ENCODE measurements at places on chromosomes 12 and 14.

DNA sequence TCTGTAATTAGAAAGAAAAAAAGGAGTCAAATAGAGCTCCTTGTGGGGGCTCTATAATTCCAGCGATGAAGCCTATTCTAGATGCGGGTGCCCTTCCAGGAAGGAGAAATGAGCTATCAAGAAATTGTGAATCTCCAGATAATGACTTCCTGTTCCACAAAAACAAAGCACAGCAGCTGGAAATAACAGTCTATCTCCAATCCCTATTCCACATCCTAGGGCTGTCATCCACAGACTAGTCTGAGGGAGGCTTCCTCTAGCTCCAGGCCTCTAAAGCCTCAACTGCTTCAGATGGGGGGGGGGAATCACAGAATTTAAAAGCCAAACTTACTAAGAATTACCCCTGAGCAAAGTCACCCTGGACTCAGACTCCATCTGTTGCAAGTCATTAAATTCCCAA, 77.4 kb upstream of the GTF2A1 start:
- no peak for DNase-seq

DNA sequence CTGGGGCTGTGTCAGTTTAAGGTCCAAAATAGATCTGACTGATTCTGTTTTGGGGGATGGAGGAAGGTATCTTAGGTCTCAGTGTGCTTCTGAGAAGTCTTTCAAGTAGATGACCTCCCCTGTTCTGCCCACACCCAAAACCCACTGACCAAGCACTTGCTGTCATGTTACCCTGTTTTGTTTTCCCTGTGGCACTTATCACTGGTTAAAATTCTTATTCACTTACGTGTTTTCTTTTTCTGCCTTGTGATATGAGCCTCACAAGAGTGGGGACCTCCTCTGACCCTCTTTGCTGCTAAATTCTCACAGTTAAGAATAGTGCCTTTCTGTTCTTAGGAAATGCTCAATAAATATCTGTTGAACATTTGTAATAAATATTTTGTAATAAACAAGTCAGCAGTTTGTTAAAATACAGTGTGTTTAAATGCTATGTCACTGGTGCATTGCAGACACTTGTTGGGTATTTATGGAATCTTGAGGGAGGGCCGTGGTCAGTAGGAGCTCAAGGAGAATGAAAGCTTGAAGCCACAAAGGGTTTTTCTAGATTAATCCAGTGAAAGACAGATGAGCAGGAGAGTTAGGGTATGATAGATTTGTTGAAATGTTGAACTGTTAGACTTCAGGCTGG, 20.9 kb downstream of the PLEKHA5 start:
- DNase-seq, result no peak

DNA sequence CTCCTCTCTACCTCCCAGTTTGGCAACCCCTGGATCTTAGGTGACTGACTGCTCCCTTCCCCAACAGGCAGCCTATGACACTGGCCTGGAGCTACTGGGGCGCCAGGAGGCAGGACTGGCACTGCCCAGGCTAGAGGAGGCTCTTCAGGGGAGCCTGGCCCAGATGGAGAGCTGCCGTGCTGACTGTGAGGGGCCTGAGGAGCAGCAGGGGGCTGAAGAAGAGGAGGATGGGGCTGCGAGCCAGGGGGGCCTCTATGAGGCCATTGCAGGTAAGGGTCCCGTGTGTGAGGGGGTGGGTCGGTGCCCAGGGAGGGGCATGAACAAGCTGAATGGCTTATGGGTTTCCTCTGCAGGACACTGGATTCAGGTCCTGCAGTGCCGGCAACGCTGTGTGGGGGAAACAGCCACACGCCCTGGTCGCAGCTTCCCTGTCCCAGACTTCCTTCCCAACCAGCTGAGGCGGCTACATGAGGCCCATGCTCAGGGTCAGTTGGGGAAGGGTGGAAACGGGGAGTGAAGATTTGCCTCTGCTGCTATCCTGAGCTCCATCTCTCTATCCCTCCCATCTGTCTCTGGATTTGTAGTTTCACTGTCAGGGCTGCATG, 2.2 kb downstream of the P3H3 start:
- DNase-seq, result no peak

GRCh38 chr12:67705394-67706370, 57.1 kb downstream of the DYRK2 start:
- DNase-seq, result no peak

- DNase-seq, result peak; percentile 71
These were observed 8.6 kb downstream of the ASB2 start for GRCh38 chr14:93967637-93968250.

DNA sequence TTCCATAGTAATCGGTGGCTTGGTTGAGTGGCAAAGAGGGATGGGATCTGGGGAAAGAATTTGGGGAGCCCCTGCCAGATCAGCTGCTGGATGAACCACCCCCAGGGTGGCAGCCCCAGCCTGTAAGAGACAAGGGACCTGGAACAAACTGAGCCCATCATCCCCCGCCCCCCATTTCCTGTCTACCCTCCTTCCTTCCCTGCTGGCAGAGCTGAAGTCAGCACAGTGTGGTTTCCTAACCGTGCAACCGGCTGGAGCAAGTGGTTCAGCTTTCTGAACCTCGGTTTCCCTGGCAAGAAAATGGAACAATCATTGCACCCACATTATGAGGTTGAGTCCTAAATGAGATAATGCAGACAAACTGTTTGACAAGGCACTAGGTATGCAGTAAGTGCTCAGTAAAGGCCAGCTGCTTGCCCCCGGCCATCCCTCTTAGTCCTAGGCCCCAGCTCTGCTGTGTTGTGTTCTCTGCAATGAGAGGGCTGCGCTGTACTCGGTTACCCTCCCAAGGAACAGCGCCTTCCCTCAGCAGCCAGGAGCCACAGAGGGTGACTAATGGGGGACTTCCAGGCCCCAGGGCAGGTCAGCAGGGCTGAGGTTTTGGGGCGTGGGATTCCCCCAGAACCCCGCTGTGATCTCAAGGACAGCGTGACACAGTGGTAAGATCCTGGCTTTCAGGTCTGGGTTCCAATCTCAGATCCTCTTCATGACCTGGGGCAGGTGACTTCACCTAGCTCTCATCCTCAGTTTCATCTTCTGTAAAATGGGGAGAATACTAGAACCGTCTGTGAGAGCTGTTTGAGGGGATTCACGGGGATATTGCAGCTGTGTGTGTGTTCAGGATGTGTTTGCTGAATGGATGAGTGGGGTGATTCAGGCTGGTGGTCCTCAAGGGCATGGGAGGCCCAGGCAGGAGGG, 16.5 kb downstream of the SELPLG start:
- DNase-seq, result peak; percentile 74

- peak; percentile 54 for DNase-seq
These were observed 218.6 kb upstream of the ATP2B1 start for GRCh38 chr12:89927226-89927698.

- no peak for DNase-seq
These were observed 75.1 kb downstream of the MED13L start for GRCh38 chr12:116202433-116202832.

DNA sequence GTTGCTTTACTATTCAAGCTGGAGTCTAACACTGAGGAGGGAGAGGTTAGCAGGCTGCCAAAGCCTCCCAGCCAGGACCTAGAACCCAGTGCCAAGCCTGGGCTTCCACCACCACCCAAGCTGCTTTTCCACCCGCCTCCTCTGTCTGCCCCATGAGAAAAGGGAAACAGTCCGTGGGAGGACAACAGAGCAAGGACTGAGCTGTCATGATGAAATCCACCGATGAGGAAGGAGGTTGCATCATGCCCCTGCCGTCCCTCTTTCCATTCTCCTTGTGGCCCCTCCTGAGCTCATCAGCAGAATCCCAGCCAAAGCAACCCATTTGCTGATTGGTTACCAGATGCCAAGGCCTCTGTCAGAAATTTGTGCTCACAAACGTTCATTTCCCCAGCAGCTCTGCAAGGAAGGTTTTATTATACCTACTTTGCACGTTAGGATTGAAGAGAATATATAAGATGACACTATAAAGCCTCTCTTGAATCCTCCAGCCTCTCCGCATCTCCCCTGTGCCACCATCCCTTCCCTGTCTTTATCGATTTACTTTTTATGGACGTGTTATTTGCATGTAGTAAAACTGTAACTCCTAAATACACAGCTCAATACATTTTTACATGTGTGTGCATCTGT, 6.3 kb upstream of the SERPINA1 start:
- no peak for DNase-seq

- no peak for DNase-seq
These were observed 612 bp downstream of the TRAPPC6B start for GRCh38 chr14:39169541-39169900.

GRCh38 chr12:48789858-48790326, 1.0 kb upstream of the ADCY6 start:
- DNase-seq, result no peak

GRCh38 chr14:77303417-77304156, 17.1 kb downstream of the POMT2 start:
- DNase-seq, result no peak

DNA sequence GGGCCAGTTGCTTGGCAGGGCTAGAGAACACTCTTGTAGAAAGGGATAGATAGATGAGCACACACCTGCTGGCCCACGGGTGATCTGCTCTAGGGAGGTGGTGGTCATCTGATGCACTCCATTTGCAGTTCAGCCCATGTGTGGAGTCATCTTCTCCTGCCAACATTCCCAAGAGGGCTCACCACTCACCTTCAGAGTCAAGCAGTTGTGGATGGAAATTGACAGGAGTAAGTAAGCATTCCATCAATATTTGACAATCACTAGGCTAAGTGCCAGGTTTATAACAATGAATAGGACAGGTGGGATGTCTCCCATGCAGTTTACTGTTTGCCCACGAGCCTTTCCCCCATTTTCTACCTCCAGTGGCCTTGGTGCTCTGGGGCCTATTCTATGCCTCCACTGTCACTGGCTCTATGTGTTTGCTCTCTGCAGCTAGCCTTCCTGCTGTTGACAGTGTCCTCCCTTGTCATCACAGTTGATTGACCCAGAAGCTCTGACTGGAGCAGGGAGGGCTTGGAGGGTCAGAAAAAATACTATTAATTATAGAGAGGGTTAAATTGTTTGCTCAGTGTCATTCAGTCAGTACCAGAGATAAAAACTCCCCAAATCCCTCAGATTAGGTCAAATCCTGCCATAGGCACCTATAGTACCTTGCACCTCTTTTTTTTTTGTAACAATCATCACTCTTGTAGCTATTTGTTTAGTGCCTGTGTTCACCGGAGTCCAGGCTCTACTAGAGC, 134.6 kb upstream of the PZP start:
- DNase-seq, result no peak

DNA sequence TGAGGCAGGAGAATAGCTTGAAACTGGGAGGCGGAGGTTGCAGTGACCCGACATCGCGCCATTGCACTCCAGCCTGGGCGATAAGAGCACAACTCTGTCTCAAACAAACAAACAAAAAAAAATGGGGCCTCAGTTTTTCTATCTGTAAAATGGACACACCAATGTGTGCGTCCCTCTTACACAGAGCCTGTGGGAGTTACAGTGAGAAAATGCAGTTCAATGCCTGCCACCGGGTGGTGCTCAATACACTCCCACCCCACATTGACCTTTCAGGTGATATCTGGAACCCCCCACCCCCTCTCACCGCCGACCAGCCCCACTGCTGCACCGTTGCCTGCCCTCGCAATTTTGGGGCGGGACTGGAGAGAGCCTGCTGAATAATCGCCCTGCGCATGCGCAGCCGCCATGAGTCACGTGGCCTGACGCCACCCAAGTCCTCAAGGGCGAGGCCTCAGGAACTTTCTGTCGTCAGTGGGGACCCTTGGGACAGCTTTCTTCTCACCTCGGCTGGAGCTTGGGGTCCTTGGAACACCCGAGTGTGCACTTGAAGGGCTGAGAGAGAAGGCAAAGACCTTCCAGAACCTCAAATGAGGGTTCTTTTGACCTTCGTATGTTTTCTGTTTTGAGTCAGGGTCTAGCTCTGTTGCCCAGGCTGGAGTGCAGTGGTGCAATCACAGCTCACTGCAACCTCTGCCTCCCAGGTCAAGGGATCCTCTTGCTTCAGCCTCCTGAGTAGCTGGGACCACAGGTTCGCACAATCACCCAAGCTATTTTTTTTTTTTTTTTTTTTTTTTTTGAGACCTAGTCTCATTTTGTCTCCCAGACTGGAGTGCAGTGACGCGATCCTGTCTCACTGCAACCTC, 14.6 kb upstream of the CABP1 start:
- DNase-seq, result peak; percentile 15

GRCh38 chr12:112473056-112473455, 54.3 kb downstream of the PTPN11 start:
- no peak for DNase-seq

GRCh38 chr12:9951026-9951675, 19.0 kb upstream of the CLEC2A start:
- no peak for DNase-seq

DNA sequence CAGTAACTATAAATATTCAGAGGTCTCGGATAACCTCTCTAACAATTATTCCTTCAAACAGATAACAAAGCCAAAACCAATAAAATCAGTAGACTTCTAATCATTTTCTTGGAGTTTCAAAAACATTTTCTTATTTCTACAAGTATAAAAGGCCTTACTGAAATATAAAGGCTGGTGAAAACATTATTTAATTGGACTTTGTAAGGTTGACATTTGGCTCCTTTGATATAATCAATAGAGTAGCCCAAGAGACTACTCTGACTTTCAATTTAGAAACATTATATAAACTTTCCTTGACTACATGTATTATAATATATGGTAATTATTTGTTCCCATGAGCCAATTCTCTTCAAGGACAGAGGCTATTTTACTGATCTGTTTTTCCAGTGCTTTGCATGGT, 68.3 kb downstream of the OSBPL8 start:
- no peak for DNase-seq

- no peak for DNase-seq
These were observed 80.9 kb downstream of the DENND5B start for GRCh38 chr12:31510034-31510433.

DNA sequence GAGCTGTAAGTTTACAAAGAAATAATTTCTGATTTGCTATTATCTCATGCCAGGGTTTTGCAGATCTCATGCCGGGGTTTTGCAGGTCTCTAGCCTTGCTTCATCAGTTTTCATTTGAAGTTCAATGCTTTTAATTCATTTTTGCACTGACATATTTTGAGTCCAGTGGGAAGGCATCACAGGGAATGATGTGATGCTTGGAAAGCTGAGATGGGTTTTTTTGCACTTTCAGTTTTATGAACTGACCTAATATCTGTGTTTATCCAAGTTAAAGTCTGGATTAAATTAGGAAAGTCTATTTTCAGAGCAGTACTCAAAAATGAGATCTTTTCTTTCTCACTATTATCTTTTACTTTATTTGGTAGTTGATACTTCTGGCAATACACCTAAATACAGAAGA, 23.6 kb upstream of the REP15 start:
- DNase-seq, result no peak

GRCh38 chr12:4977102-4977501, 66.6 kb upstream of the KCNA5 start:
- no peak for DNase-seq

- no peak for DNase-seq
These were observed 334.5 kb downstream of the IPO8 start for GRCh38 chr12:30361145-30361544.

DNA sequence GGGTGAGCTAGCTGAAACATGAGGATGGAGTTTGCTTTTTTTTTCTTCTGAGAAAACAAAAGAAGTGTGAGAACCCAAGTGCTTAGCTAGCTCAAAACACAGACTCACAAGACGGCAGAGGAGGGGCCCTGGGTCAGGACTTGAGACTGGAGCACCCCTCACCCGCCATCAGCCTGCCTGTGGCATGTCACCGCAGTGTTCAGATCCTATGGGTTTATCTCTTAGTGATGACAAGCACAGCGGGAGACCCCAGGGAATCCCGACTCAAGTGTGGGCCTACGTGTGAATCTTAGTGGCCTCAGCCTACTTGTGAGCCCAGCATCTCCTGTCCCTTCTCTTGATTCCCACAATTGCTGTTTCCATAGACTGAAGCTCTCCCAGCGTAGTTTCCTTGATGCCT, 22.9 kb downstream of the DYRK4 start:
- DNase-seq, result no peak
